Astrocyte (in vitro differentiated cells and primary cell): ENCODE measurements at places on chromosomes 6 and 20. TPM values are rescaled to one million over a fixed set of nuclear protein-coding genes. Genes with fewer than 3 reads are reported as not detected.

The CLPSL1 gene
- total RNA-seq = not detected in 2 replicates

DNA sequence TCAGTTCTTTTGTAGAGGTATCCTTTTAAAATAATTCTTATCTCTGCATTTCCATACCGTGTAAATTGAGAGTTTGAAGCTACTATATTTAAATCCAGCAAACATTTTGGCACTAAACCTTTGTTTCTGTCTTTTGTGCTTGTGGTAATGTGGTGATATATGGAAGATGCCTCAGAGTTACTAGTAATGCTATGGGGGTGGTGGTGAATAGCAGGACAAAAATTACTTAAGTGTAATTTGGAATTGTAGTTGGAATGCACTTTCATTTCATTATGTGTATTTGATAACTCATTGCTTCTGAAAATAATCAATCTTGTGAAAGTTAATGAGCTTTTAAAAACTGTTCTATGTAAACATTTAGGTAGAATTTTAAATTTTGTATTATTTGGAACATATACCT, 404.5 kb downstream of the PHF3 start:
- no peak for DNase-seq

DNA sequence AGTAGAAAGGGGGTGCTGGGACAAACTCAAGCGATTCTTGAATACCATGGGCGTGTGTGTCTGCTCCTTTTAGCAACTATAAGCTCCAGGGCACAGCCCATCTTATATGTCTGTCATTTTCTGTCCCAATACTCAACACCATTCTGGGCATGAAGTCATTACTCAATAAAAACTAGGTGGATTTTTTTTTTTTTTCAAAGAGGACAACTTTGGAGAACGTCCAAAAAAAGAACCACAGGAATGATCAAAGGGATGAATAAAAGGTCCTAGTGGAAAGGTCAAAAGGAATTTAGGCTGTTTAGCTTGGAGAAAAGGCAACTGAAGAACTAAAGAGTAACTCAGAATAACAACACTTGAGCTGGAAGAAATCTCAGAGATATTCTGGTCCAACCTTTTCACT, 24.4 kb downstream of the UQCC1 start:
- DNase-seq = peak; percentile 63

DNA sequence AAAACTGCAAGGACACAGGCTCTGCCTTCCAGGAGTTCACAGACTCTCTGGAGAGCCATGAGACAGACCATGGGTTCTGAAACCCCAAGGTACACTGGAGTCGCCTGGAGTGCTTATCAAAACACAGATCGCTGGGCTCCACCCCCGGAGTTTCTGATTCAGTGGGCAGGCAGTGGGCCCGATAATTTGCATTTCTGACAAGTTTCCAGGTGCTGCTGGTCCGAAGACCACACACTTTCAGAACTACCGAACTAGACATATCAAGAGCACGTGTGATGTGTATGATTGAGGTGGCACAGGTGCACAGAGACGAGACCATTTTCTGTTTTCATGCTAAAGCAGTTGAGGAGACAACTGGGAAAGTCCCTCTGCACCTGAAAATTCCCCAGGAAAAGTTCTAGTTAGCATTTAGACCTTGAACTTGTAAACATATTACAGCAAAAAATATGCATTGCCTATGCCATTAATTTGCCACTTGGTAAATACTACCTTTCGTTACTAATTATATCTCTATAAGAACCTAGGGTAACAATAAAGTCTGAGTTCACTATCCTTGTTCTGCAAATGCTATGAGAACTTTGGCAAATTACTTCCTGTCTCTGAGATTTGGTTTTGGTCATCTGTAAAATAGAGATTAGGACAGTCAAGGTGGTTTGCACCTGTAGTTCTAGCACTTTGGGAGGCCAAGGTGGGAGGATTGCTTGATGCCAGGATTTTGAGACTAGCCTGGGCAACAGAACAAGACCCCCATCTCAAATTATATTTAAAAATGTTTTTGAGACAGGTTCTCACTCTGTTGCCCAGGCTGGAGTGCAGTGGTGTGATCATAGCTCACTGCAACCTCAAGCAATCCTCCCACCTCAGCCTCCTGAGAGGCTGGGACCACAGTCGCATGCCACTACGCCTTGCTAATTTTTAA, 14.3 kb upstream of the PIM1 start:
- peak; percentile 50 for DNase-seq

GRCh38 chr6:8110725-8111124, 8.4 kb upstream of the EEF1E1 start:
- no peak for DNase-seq

- no peak for DNase-seq
Observed at GRCh38 chr20:10511170-10511508, 76.0 kb downstream of the SLX4IP start.

DNA sequence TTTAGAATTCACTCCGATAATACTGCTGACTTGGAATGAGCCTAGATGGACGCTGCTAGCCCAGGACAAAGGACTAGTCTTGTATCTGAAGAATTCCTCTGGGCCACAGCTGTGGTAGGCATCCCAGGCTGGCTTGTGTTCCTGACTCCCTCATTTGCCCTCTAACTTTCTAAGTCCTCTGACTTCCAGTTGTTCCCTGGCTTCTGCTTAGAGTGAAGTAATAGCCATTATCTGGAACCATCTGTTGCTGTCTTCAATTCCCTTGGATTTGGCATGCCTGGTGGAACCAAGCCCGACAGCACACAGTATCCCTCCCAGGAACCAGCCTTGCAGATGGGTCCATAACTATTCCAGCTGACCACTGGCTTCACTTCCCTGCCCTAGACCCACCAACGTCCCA, 376.0 kb downstream of the SYNE1 start:
- no peak for DNase-seq

- DNase-seq = peak; percentile 98
Observed at GRCh38 chr20:53773792-53774401, 180.3 kb upstream of the ZNF217 start.
